ENCODE measurements at places on chromosomes 13 and 19.

- DNase-seq: no peak
Measured at GRCh38 chr13:27189192-27189591, 17.6 kb upstream of the USP12 start.

DNA sequence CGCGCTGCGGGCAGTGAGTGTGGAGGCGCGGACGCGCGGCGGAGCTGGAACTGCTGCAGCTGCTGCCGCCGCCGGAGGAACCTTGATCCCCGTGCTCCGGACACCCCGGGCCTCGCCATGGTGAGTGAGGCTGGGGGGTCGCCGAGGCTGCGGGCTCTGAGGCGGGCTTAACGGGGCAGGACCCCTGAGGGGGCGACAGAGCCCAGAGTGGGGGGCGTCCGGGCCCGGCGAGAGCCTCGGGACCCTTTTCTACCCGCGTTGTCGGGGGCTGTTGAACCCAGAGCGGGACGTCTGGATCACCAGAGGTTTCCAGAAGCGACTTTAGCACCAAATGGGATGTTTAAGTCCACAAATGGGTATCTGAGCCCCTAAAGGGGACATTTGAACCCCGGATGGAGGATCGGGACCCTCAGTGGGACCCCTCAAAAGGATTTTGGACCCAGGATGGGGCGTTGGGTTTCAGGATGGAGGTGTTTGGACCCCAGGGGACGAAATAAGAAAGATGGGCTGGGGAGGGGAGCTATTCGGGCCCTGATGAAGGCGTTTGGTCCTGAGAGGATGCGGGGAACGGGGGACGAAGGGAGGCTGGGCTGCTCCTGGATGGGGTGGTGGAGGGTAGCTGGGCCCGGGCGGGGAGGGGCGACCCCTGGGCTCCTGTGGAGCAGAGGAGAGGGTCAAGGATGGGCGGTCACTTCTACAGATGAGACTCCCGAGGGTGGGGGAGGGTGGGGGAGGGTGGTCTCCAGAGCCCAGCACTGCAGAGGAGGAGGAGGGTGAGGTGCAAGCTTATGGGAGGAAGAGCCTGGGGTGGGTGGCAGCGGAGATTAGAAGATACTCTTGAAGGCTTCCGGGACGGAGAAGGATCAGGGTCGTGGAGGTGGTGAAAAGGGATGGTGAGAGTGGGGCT is at the start of gene CALM3:
Gene CALM3 (plus strand): TSS at position 13 of the 907 bp plus-strand sequence. CDS start 105 bp downstream, at position 118.
- no peak for DNase-seq

- no peak for DNase-seq
Measured at GRCh38 chr19:12527034-12527836, 24.0 kb downstream of the ZNF564 start.

- DNase-seq: peak; percentile 81
Measured at GRCh38 chr19:35742121-35742724, at the start of gene IGFLR1. TSS of gene IGFLR1 (minus strand) at chr19:35742452. CDS start at chr19:35741180, 1,272 bp downstream.

GRCh38 chr19:17340302-17340870 is 3.0 kb downstream of the GTPBP3 start:
- no peak for DNase-seq

All from activated CD4-positive, alpha-beta T cell treated with anti-CD3 and anti-CD28 coated beads, Interleukin-2, amount 50 U/mL, for 16 hours (primary cell).